ENCODE measurements at places on chromosomes 3 and 15.

- DNase-seq, result no peak
Measured at GRCh38 chr15:40847223-40847961, 3.5 kb downstream of the SPINT1 start.

DNA sequence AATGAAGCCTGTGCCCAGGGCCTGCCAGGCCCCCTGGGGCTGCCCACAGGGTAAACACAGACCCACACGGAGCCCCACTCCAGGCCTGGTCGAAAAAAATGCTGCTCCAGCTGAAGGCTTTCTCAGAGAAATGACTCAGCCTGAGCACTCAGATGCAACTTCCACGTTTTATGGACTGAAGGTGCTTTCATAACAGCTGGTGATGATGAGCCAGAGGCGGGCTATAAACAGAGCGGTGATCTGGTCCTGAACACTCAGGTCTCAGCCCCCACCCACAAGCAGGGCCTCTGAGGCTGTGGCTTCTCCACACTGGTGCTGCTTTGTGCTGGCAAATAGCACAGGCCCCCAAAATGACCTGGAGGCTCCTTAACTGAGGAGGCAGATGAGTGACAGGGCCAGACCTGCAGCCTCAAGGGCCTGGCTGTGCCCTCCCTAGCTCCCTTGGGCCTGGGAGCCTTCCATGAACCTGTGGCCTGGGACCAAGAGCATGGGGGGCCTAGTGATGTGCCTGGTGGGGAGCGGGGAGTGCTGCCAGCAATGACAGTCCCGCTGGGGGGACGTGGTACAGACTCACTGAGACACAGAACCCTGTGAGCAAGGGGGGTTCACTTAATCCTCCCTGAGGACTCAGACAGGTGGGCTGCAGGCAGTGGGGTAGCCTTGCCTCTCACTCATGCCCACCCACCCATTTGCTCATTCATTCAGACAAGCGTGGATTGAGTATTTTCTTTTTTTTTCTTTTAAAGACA is 23.0 kb upstream of the FURIN start:
- DNase-seq, result no peak

- no peak for DNase-seq
Measured at GRCh38 chr3:62554264-62554799, 181.0 kb upstream of the FEZF2 start.

DNA sequence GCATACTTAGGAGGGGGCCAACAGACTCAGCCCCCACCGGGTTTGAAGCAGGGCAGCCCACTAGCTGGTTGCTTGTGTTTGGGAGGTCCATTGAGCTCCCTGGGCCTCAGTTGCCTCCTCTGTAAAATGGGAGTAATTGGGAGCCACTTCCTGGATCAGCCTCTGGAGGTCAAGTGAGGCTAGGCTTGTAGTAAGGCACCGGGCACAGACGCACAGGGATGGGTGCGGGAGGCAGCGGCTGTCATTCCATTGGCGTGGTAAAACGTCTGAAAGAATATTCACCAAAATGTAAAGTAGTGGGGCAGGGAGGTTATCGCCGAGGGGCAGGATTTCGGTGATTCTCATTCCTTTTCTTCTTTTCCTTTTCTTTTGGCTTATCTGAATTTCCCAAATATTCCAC is 64.6 kb downstream of the TLE3 start:
- DNase-seq, result no peak

- DNase-seq, result no peak
Measured at GRCh38 chr3:108006881-108007331, 83.9 kb downstream of the CD47 start.

DNA sequence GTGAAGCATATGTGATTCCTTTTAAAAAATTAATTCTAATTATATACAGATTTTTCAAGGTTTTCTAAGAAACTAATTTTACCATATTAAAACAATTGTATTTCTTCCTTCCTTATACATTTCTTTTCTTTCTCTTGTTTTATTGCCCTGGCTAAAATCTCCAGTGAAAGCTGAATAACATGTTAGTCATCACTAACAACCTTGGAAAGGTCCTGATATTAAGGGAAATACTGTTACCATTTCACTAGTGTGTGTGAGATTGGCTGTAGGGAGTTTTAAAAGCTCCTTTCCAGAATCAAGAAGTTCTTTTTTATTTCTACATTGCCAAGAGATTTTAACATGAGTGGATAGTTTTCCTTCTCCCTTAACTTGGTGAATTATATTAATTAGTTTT is 229.7 kb upstream of the EIF1B start:
- no peak for DNase-seq

GRCh38 chr15:74242441-74243185 is 6.5 kb downstream of the CCDC33 start:
- no peak for DNase-seq

DNA sequence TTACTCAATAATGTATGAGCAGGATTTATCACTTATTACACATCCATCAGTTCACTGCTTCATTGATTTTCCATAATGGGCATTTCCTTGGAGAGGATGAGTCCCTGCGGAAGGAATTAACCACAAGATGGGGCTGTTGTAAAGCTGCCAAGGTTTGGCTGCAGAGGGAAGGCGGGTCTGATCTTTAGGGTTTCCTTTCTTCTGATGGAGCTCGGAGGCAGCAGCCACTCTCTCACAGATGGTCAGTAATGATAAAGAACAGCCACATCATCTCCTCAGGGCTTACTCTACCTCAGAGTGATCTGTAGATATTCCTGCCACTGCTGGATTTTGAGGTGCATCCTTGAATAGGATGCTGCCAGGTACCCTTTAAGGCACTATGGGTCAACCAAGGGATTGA is 115.2 kb downstream of the USP13 start:
- no peak for DNase-seq

- no peak for DNase-seq
Measured at GRCh38 chr3:99114565-99115291, 213.2 kb upstream of the DCBLD2 start.

DNA sequence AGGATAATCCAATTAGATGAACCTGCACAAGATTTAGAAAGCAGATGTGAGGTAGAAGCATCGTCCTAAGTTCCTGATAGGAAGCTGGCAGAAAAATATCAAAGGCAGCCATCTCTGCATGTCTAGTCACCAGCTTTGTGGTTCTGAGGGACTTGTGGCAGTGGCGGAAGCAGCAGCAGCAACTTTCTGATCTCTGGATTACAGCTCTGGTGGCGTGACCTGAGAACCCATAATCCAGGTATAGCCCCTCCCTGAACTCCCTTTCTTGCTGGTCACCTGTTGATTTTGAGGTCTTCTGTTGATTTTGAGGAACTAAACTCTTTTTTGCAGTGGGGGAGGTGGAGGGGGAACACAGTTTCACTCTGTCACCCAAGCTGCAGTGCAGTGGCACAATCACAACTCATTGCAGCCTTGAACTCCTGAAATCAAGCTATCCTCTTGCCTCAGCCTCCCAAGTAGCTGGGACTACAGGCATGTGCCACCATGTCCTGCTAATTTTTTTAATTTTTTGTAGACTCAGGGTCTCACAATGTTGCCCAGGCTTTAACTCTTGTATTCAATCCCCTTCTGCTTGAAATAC is 7.9 kb downstream of the FSIP1 start:
- peak; percentile 8 for DNase-seq

DNA sequence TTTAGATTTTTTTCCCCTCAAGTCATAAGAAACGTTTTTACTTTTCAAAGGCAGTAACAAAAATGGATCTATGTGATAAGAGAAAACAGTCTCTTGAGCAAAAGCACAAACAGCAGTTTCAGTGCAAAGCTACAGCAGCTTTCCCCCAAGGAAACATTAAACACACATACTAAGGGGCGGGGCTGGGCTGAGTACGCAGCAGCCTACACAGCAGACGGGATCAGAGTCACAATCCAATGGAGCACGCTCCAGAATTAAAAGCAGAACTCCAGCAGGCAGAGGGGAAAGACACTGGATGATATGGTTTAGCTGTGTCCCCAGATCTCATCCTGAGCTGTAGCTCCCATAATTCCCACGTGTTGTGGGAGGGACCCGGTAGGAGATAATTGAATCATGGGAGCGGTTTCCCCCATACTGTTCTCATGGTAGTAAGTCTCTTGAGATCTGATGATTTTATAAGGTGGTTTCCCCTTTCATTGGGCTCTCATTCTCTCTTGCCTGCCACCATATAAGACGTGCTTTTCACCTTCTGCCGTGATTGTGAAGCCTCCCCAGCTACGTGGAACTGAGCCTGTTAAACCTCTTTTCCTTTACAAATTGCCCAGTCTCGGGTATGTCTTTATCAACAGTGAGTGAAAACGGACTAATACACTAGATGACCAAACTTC is 116.2 kb upstream of the SLCO3A1 start:
- DNase-seq, result no peak

DNA sequence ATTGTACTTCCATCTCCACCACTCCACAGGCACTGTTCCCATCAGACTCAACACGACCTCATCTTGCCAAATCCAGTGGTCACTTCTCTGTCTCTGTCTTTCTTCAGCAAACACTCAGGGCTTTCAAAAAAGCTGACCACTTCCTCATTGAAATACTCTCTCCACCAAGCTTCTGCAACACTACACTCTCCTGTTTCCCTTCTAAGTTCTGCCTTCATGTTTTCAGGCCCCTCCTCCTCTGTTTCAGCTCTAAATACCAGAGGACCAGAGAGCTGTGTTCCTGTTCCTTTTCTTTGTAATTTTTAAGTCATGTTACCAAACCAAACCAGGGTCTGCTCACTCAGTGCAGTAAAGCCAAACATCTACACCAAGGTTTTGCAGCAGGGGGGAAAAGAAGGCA is 33.8 kb upstream of the ACP3 start:
- DNase-seq, result no peak

- DNase-seq, result peak; percentile 40
Measured at GRCh38 chr3:142993958-142994442, 7.4 kb upstream of the U2SURP start.

DNA sequence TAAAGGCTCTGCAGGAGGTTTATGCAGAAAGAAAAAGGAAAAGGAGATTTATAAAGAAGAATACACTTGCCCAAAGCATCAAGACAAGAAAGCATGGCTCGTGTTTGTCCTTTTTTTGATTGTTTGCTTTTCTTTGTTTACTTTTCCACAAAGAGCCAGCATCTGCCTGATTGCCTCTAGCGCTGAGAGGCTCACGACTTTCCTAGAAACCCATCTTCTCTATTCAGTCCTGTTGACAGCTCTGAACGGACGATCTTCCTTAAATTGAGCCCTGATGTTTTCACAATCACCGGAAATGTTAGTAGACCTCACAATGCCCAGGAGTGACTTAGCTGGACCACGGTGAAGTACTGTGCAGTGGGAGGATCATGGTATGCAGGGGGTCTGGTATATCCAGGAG is 12.4 kb downstream of the GP5 start:
- DNase-seq, result no peak

DNA sequence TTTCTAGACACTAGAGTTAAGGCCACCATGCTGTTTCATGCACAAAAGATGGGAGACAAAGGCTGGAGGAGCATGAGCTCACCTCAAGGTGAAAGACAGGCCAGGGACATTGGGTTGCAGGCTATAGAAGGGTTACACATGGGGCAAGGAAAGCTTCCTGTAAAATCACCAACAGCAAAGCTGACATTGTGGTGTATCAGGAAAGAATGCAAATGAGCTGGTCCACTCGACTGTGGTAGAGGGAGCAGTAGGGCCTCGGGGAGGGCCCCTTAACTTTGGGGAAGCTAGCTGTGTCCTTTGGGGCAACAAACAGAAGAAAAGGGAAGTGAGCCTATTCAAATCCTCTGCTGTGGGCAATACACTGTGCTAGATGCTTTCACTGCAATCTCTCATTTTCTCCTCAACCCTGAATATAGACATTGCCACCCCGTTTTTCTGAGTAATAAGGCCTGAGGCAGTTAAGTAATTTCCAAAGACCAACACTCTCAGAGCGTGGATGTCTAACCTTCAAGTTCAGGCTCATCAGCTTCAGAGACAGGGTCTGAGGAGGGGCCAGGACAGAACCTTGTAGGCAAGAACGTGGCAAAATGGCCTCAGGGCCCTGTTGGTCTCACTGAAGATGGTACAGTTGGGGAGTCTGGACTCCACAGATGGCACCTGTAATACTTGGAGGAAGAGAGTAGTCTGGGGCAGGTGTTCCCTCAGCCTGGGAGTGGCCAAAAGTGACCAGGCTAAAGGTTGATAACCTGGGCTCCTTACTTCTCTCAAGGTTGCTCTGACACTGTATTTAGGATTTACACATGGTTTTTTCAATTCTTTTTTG is 24.1 kb downstream of the CX3CR1 start:
- peak; percentile 15 for DNase-seq

- no peak for DNase-seq
Measured at GRCh38 chr3:4994144-4994730, 15.0 kb downstream of the BHLHE40 start.

- DNase-seq, result no peak
Measured at GRCh38 chr3:194194757-194195085, 58.8 kb downstream of the HES1 start.

GRCh38 chr3:99670556-99670950 is 32.2 kb downstream of the COL8A1 start:
- DNase-seq, result no peak

GRCh38 chr15:26690778-26691177 is 82.1 kb downstream of the GABRB3 start:
- DNase-seq, result no peak

DNA sequence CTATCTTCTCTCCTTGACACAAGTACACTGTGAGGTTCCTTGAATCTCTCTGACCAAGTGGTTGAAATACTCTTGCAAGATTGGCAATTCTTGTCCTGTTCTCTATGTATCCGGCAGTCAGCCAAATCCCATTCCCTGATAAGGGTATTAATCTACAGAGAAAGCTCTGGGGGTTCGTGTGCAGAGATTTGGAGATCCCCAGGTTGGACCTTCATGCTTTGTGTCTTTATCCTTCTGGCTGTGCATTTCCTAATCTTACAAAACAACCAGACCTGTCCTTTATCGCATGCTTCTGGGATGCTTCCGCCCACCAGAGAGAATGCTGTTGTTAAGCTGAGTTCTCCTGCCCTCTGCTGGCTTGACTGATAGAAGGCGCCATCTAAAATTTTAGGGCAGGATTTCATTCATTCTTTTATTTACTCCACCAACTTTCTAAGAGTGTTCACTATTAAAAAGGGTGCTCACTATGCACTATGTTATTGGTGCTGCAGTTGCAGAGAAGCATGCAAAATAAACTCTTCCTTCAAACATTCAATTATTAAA is 8.6 kb upstream of the SST start:
- DNase-seq, result no peak

- DNase-seq, result no peak
Measured at GRCh38 chr3:111885578-111885977, 26.5 kb downstream of the PHLDB2 start.

- DNase-seq, result no peak
Measured at GRCh38 chr3:42402394-42403096, 7.9 kb downstream of the LYZL4 start.

DNA sequence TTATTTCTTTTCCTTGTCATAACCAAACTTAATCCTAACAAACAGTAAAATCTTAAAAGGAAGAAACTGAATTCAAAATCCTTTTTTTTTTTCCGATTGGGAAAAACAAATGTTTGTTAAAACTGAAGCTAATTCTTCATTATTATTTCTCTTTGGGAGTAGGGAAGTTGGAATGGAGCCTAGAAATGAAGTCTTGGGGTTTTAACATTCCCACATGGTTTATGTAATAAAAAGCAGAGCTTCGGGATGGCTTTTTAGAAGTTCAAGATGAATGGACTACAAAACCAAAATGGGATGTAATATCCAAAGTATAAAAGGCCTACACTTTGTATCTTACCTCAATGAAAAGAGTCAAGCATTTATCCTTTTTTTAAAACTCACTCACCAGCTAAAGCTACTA is 189.0 kb upstream of the TMC3 start:
- no peak for DNase-seq
